Activated CD8-positive, alpha-beta memory T cell treated with anti-CD3 and anti-CD28 coated beads, Interleukin-2, amount 50 U/mL, for 4 hours (primary cell): ENCODE measurements at places on chromosomes 12 and 14.

GRCh38 chr14:78863143-78863542 is 693.0 kb downstream of the NRXN3 start:
- no peak for DNase-seq

- DNase-seq: no peak
These were observed 21.7 kb downstream of the ABCD4 start for GRCh38 chr14:74281069-74281468.

DNA sequence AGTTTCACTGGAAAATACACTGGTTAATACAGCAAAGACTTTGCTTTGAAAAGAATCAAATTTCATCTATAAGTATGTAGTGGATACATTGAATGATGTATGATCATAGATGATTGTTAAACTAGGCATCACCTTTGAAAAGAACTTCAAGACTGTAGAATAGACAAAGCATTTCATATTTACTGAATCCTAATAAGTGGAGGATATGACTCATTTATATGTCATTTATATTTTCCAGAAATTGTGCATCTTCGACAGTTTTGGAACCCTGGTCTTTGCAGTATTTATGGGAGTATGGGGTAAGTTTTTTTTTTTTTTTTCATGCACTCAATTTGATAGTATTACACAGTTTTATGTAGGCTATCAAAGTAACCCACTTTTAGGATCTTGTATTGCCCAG is 161.9 kb downstream of the ANO6 start:
- no peak for DNase-seq

- no peak for DNase-seq
These were observed 3.6 kb downstream of the AMN start for GRCh38 chr14:102926104-102926503.

DNA sequence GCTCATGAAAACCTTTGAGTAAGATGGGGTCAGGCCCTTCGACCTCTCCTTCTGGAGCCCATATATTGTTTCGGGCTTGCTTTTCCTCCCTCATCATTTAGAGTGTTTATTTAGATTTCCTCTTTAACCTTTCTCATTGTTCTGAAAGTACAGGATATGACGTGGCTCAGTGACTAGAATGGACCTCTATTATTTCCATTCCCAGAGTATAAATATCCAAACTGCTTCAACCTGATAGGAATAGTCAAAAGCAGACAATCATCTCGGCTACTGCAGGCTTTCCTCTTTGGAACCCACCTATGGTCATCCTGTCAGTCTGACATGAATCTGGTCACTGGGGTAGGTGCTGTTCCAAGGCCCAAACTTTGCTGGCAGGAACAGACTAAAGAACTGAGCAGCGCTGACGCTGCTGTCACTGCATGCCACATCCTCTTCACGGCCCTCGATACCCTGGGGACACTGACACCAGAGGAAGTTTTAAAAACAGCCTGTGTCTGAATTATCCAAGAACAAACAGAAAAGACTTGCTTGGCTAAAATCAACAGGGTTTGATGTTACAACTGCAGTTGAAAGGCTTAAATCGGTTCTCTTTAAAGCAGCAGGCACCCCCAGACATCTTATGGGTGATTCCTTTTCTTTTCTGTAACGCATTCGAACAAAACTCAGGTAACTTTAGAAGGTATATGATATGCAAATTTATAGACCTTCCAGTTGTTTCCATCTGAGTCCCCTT is 5.0 kb upstream of the DDX47 start:
- peak; percentile 42 for DNase-seq

GRCh38 chr12:131592972-131593371 is 117.9 kb upstream of the SFSWAP start:
- no peak for DNase-seq
